Liver (tissue), 10 donors: ENCODE measurements at places on chromosomes 16 and 17. TPM values are rescaled to one million over a fixed set of nuclear protein-coding genes. Genes with fewer than 3 reads are reported as not detected.

GRCh38 chr16:26697807-26698206 lies 368.9 kb upstream of the C16orf82 start:
- no peak for DNase-seq

DNA sequence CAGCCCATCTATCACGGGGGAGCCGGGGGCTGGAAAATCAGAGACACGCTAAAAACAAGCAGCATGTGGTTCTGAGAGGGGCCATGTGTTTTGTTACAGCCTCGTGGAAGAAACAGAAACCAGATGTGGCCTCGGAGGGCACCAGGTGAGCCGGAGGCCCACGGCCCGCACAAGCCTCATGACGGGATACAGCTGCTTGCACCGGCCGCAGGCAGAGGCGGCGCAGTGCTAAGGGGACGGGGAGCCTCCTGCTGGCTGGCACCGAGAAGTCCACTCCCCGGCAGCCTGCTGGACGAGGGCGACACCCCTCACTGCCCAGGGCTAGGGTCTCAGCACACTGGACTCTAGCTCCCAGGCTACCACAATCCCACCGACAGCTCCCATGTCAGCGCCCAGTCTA lies 19.2 kb downstream of the NDUFAF8 start:
- DNase-seq = no peak

DNA sequence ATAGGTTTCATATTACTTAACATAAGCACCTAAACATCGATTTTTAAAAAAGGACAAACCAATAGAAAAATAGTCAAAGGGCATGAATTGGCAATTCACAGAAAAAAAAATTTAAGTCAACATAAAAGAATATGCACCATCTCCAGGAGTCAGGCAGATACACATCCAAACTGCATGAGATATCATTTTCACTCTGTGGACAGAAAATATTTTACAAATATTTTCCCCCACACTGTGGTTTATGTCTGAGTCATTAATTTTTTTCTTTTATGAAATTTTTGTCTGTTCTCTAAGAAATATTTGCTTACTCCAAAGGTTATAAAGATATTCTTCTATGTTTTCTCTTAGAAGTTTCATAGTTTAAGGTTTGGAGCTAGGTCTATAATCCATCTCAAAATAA lies 74.4 kb upstream of the DNAH17 start:
- DNase-seq = no peak

Gene MPP3
- total RNA-seq = 0.23 TPM

GRCh38 chr16:10370096-10370726 lies 15.7 kb upstream of the ATF7IP2 start:
- no peak for DNase-seq

Gene SHISA6
- not detected for total RNA-seq

Gene HASPIN
- total RNA-seq = 0.08 TPM

Gene C1QTNF8
- total RNA-seq = not detected

- DNase-seq = no peak
These were observed 123.1 kb downstream of the NPIPB5 start for GRCh38 chr16:22633799-22634198.

GRCh38 chr17:19303367-19303776 lies 59.2 kb downstream of the B9D1 start:
- DNase-seq = no peak

- no peak for DNase-seq
These were observed 84.1 kb downstream of the SHISA9 start for GRCh38 chr16:12985516-12985915.

Gene CES1
- total RNA-seq = 8.4 TPM
